HL-60 (cell line): ENCODE measurements at places on chromosomes 6 and 20.
A peak's percentile ranks its signal among the peaks of the same experiment; 100 is the strongest.

- DNase-seq, result no peak
These were observed 30.5 kb downstream of the MDGA1 start for GRCh38 chr6:37667050-37667814.

- no peak for DNase-seq
These were observed 196.1 kb downstream of the GRM1 start for GRCh38 chr6:146224988-146225387.

DNA sequence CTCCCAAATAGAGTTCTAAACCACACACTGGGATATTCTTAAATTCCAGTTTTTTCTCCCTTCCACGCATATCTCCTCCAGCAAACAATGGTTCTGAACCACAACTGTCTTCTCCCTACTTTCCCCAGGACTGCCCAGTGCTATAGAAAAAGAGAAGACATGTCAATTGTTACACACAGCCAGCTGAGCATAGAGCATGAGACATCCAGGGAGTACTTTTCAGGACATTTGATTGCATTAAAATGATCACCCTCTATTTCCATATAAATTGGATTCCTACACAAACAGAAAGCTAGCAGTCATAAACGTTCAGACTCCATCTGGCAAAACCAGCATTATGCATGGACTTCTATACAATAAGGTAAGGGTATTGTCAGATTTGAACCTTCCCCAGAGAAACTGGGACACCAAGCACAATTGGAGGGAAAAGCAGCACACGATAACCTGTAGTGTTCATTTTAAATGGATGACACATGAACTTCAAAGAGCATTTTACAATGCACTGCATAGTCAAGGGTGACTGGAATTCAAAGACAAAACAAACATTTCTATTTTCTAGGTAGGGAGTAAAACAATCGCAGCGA lies 93.1 kb upstream of the HEY2 start:
- DNase-seq, result no peak

DNA sequence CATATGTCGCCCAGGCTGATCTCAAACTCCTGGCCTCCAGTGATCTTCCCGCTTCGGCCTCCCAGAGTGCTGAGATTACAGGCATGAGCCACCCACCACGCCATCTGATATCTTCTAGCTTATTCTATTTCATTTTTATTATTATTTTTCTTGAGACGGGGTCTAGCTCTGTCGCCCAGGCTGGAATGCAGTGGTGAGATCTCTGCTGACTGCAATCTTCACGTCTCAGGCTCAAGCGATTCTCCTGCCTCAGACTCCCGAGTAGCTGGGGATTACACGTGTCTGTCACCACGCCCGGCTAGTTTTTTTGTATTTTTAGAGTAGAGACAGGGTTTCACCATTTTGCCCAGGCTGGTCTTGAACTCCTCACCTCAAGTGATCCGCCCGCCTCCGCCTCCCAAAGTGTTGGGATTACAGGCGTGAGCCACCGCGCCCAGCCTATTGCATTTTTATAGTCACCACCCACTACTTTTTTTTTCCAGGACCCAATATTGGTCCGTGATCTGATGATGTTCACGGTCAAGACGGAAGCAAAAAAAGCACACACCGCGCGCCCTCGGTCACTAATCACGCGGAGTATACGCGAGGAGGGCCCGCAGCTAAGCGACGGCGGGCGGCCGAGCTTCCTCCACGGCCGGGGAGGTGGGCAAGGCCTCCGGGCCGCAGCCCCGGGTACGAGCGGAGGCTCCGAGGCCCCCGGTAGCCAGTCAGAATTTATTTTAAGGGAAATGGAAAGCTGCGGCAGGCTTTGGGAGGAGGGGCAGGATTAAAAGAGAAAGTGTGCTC lies 1.1 kb upstream of the LSM14B start:
- DNase-seq, result peak; percentile 58

DNA sequence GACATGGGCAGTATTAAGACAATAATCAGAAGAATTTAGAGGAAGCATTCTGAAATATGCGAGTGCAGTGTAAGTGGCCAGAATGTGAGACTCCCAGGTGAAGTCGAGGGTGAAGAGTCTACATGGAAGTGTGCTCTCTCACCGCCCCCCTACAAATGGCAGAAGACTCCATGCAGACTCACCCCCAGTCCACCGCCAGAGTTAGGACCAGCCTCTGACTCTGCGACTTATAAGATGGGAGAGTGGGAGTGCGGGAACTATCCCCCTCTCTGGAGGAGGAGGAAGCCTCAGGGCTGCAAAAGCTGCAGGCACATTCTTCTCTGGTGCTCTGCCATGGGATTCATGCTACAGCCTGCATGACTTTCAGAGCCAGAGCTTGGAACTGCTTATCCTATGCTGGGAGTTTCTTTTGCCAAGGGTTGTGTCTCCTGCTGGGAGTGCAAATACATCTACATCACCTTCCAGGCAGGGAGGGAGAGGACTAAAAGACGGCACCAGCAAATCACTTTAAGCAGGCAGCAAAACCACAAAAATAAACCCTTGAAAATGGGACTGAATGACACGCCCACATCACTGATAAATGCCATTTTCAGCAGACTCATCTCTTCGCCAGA lies 206.7 kb upstream of the SULF2 start:
- DNase-seq, result no peak

GRCh38 chr20:43804781-43805180 lies 78.0 kb upstream of the GTSF1L start:
- no peak for DNase-seq

DNA sequence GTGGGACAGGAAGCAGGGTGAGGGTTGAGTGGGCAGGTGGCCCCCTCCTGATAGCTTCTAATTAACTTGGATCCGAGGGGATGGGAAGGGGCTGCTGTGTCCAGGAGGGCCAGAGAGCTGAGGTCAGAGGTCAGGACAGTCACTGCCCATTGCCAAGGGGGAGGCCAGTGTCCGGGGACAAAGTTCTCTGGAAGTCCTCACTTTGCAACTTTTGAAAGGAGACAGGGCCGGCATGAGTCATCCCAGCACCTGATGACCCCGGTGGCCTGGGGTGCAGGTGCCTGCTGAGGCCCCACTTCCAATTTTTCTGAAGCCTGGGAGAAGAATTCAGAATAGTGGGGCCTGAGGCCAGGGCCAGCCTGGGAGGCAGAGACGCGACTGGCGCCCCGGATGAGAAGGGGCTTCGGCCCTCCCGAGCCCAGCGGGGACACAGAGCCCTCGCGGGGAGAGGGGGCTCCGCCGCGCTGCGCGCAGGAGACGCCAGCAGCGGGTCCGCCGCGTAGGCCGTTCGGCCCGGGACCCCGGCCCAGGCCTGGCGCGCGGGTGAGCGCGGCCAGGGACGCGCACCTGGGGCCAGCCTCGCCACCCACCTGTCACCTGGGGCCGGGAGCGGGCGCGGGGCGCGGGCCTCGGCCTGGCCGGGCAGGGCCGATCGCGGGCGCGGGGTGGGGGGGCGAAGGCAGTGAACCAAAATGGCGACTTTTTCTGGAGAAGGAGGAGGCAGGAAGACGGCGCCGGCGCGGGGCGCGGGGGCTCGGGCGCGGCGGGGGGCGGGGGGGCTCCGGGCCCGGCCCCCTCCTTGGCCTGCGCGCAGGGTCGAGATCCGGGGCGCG lies 586 bp downstream of the ZNF512B start:
- no peak for DNase-seq

- no peak for DNase-seq
These were observed 34.5 kb upstream of the CST7 start for GRCh38 chr20:24914388-24915241.

- DNase-seq, result no peak
These were observed 124.0 kb upstream of the SLC2A12 start for GRCh38 chr6:134176264-134176975.

DNA sequence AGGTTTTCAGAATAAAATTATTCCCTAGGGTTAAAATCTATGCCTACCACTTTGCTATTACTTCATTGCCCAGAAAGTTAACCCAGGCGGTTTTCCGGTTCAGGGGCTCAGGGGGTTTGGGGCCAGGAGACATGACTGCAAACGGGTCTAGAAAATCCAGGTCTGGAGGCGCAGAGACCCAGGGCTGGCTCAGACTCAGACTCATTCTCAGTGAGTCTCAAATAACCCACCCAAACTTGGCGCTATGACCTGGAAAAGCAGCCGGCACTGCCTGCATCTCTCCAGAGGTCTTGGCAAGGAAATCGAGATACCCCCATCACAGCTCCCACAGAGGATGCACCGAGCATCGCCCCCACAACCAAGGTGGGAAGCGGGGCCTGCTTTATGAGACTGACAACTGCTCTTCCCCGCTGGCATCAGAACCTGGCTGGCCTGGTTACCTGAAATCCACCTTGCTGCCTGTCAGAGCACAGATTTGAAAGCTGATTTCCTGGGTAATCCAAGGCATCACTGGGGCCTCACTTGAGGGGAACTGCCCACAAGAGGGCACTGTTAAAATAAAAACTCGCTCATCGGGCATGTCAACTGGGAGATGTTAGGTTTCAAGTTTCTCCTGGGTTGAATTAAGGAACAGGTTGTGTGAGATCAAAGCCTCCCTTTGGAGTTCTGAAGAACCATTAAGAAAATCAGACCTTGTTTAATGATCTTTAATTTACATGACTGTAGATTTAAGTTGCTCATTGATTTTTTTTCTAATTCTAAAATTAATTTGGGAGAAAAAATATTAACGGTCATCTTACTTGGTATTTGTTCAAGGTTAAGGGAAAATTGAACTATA lies 55.1 kb downstream of the KIF16B start:
- peak; percentile 15 for DNase-seq

DNA sequence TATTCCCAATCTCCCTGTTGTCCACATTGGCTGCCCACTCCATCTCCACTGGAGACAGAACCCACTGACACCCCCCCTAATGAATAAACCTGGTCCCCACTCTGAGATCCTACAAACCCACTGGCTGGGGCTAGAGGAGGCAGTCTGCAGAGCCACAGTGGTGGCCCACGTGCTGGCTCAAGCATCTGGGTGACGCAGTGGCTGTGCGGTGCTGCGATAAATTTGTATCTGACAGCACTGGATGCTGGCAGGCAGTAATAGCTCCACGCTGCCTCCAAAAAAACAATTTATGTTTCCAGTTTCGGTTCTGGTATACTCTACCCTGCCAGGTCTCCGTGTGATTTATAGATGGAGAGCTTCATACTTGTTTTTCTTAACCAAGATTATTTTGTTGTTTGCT lies 87.1 kb upstream of the SYNDIG1 start:
- no peak for DNase-seq

- no peak for DNase-seq
These were observed 84.4 kb downstream of the SLX4IP start for GRCh38 chr20:10519361-10520046.

DNA sequence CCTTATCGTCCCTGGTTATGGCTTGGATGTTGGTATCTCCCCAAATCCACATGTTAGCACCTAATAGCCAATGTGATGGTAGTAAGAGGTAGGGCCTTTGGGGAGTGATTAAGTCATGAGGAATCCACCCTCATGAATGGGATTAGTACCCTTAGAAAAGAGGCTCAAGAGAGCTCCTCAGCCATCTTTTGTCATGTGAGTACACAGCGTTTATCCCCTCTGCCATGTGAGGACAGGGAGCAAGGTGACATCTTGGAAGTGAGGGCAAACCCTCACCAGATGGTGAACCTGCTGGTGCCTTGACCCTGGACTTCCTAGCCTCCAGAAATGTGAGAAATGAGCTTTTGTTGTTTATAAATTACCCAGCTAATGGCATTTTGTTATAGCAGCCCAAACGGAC lies 16.1 kb upstream of the SIRPB2 start:
- DNase-seq, result no peak

GRCh38 chr20:1330075-1330830 lies 1.3 kb upstream of the SDCBP2 start:
- DNase-seq, result no peak
